ENCODE measurements at places on chromosomes 1 and 21.

DNA sequence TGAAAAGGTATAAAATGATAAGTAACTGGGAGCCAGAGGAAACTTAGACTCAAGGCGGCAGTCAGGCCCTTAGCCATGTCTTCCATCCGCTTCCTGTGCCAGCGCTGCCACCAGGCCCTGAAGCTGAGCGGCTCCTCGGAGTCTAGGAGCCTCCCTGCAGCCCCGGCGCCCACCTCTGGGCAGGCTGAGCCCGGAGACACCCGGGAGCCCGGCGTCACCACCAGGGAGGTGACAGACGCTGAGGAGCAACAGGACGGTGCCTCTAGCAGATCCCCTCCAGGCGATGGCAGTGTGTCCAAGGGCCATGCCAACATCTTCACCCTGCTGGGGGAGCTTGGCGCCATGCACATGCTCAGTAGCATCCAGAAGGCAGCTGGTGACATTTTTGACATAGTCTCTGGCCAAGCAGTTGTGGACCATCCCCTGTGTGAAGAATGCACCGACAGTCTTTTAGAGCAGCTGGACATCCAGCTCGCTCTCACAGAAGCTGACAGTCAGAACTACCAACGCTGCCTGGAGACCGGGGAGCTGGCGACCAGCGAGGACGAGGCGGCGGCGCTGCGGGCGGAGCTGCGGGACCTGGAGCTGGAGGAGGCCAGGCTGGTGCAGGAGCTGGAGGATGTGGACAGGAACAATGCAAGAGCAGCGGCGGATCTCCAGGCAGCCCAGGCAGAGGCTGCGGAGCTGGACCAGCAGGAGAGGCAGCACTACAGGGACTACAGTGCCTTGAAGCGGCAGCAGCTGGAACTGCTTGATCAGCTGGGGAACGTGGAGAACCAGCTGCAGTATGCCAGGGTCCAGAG is at the start of gene BECN2:
TSS of gene BECN2 (plus strand) at position 76 of the 803 bp plus-strand sequence. CDS start at position 76, 0 bp downstream.
- DNase-seq = no peak

GRCh38 chr1:109971559-109971958 is 13.0 kb upstream of the AHCYL1 start:
- no peak for DNase-seq

DNA sequence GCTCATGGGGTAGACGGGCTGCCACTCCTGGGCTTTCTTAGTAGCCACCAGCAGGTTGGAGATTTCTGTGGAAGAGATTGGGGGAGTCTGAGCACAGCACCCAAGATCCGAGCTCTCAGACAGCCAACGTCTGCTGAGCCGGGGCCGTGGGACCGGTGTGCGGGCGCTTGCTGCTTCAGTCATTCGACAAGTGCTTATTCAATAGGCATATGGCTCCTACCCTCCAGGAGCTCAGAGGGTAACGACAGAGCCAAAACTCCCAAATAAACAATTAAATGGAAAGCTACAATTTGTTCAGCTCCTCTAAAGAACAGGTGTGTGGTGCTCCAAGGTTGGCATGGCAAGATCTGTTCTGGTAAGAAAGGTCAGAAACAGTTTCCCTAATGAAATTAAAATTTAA is 106.0 kb downstream of the RAVER2 start:
- no peak for DNase-seq

DNA sequence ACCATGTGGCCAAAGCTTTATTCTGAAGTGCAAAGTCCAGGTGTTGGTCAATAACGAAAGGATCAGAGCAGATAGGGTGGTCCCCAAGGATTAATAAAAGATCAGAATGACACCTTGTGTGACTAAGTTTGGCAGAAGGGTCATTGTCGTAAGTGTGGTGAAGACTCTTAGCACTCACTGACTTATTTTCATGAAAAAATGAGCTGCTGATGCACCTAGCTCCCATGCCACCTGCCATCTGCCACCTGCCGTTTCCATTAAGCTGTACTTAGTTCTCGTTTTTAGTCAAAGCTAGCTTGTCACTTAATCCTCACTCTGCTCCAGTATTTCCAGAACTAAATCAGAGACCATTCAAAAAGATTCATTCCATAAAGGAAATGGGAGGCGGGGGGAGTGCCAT is 112.6 kb downstream of the SEC16B start:
- no peak for DNase-seq

DNA sequence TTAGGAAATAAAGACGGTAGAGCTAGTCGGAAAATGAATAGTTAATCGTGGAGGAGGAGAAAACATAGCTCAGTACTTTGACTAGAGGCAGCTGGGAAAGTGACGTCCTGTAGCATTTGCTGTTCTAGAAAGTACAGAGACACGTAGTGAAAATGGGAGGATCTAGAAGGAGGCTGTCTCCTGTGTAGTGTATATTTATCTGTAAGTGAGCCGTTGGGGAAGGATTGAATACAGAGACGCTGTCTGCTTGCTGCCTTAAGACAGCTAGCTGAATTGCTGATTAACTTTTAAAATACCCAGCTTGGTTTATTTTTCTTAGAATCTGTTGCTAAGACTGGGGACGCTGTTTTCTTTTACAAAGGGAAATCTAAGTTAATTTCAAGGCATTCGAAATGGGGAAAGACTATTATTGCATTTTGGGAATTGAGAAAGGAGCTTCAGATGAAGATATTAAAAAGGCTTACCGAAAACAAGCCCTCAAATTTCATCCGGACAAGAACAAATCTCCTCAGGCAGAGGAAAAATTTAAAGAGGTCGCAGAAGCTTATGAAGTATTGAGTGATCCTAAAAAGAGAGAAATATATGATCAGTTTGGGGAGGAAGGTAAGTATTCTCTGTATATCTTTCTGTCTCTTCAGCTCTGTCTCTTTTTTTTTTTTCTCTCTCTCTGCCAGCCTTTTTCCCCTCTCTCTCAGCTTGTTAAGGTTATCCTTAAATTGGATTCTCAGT is at the start of gene DNAJB4:
TSS of gene DNAJB4 (plus strand) at position 221 of the 729 bp plus-strand sequence. CDS start at position 393, 172 bp downstream.
- no peak for DNase-seq

GRCh38 chr1:150405660-150406059 is 41.7 kb downstream of the RPRD2 start:
- DNase-seq = no peak

DNA sequence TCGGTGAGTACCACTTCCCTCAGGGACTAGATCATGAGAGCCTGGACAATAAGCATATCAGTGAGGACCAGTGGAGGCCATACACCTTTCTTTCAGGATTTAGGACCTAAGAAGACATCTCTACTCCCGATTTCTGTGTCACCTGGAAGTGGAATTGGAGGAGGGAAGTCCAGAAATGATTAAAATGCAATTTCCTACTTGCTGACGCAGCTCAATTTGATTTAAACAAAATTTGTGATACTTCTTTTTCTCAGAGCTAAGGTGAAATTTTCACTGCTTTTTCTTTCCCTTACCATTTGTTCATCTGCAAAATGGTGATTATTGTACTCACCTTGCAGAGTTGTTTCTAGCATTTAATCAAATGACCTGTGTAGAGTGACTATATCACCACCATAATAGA is 38.8 kb upstream of the BTG3 start:
- DNase-seq = no peak

DNA sequence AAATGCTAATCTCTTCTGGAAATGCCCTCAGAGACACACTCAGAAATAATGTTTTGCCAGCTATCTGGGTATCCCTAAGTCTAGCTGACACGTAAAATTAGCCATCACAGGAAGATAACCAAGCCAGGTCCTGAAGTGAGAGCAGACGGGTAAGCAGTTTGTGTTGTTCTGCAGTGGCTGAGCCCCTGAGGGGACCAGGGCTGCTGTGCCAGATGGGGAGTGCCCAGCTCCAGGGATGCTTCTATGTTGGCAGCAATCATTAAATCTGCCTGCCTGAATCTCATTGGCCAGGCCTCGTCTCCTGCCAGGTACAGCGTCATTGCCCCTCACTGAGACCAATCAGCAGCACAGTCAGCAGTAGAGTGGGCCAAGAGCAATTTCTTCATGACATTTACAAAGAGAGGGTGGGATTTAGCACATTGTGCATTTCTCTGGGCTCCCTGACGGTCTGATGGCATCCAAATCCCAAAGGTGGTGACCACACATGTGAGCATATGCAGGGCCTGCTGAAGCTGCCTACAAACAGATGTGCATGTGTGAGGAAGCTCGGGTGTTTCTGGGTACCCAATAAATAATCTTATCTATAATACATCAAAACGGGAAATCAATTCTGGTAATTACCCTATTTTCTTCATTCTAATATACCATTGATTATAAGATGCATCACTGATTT is 58.7 kb upstream of the LRRN2 start:
- no peak for DNase-seq

DNA sequence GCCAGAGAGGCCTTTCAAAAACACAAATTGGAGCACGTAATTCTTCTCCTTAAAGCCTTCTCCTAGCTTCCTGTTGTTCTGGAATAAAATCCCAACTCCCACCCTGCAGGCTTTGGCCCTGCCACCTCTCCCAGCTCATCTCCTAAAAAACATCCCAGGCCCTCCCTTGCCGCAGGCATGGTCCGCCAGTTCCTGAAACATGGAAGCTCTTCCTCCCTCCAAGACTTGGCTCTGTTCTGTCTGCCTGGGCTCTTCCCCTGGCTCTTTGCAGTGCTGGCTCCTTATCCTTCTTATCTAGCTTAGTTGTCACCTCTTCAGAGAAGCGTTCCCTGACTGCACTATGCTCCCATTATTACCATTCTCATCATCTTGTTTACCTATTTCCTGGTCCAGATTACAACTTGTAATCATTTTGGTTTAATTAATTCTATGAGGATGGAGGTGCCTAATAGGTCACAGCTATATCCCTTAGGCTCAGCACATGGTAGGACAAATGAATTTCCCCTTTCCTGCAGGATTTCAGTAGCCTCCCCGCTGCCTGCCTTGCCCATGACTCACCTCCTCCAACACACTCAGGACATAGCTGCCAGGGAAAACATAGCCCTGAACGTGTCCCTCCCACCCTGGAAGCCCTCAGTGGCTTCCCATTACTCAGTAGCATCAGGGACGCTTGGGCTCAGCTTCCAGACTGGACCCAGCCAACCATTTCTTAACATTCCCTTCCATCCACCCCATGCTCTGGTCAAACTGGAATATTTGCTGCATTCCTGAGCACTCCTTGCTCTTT is 15.7 kb upstream of the IGSF21 start:
- DNase-seq = no peak
